ENCODE measurements at places on chromosomes 7 and 10.

- no peak for DNase-seq
These were observed 59.4 kb downstream of the TPK1 start for GRCh38 chr7:144776447-144776846.

- no peak for DNase-seq
These were observed 43.3 kb downstream of the DIP2C start for GRCh38 chr10:646118-646524.

- DNase-seq = no peak
These were observed 25.3 kb upstream of the CUX1 start for GRCh38 chr7:101792051-101792681.

GRCh38 chr10:109126016-109126415, 797.3 kb downstream of the XPNPEP1 start:
- no peak for DNase-seq

DNA sequence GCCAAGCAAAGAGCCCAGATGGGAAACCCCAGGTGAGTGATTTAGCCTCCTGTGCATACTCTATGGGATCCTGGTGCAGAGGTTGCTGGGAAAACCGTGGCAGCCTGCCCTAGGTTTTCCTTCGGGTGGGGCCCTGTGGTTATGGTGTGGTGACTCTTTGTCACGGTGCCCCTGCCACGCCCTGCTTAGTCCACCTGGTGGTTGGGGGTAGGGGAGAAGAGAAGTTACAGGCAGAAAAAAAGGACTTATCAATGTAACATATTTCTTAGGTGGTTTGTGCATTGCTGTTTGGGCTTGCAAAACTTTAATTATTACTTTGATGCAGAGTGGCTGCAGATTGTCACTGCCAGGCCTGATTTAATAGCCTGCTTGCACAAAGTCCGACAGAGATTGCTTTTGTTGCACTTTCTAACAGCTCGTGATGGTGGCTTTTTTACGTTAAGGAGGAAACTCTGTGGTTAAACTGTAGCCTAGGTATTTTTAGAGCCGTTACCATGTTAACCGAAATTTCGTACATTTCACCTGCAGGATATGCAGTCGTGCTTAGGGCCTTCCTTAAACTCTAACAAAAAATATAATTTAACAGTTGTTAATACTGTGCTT, 197.4 kb downstream of the RNLS start:
- DNase-seq = peak; percentile 87
